Nephron progenitor cell (in vitro differentiated cells): ENCODE measurements at places on chromosomes 5 and 9.

DNA sequence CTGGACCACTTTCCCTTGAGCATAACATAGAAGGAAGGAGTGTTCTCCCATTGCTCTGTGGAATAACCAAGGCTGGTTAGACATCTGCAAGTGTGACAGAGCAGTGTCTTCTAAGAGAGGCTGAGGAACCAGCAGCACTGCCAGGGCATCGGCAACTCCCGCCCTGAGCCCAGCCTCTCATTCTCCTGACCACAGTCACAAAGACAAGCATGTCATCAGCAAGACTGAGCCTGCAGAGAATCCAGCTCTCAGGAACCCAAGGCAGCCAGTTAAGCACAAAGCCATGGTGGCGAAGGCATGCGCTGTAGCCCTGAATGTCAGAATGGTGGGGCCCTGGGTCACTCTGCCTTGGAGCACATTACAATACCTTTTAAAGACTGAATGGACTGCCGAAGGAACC, 253.9 kb downstream of the AGTPBP1 start:
- DNase-seq, result no peak

GRCh38 chr9:72193478-72193881, 44.2 kb downstream of the GDA start:
- DNase-seq, result no peak

DNA sequence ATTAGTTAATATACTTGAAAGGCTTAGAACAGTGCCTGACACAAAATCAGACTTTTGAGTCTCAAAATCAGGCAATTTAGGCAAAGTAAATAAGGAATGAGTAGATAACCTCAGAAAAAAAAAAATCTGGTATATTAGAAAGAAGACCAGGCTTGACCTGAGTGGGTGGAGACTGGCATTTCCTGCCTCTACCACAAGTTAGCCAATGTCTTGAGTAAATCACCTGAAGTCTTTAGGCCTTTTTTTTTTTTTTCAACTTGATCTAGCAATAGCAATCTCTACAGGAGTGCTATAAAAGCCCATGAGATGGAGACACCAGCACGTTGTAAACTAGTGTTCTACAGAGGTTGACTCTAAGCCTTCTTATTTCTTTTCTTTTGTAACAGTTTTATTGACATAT, 104.2 kb upstream of the RASEF start:
- no peak for DNase-seq

DNA sequence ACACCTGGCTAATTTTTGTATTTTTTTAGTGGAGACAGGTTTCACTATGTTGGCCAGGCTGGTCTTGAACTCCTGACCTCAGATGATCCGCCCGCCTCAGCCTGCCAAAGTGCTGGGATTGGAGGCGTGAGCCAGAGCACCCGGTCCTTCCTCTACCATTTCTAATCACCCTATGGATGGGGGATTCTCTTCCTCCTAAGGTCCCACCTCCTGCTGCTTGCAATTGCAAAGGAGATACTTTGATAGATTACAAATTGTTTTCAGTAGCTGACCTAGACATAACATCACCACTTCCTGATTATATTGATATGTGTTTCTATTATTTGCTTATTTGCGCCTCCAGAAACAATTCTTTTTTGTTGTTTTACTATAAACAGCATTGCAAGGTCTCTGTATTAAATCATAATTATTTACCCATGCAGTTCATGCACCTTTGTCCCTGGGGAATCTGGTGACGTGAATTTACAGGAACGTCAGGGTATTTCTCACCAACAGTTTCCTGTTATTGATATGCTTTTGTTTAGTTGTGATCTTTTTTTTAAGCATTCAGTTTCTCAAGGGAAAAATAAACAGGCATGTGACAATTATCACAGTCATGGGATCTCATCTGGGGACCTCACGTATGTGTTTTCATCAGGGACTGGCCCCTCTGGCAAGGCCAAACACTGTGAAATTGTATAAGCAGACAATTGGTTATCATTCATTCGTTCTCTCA, 43.2 kb downstream of the ESM1 start:
- no peak for DNase-seq

- DNase-seq, result no peak
These were observed 33.0 kb downstream of the IRF1 start for GRCh38 chr5:132457371-132458225.

DNA sequence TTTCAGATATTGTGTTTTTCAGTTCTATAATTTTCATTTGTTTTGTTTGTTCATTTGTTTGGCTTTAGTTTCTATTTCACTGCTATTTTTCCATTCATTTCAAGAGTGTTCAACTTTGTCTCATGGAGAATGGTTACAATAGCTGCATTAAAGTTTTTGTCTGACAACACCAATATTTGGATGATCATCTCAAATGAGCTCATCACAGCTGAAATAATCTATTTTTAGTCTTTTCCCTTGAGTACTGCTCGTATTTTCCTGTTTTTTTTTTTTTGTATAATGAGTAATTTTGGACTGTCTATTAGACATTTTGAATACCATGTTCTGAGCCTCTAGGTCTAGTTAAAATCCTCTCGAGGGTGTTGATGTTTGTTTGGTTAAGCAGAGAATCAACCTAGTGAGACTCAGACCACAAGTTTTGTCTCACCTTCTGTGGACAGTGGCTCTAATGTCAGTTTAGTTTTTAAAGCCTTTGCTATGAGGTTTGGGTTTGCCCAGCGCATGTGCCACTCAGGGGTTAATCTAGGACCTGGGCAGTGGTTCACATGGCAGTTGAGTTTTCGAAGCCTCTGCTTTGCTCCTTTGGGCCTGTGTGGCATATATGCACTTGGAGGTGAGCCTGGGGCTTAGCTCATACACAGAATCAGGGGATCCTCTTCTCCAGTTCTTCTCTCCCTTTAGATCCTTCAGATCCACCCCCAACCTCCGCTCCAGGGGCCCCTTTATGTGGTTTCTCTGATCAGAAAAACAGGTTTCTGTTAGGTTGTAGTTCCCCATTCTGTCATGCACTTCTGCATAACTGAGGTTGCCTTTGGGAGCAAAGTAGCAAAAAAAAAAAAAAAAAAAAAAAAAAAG, 79.8 kb downstream of the ARSB start:
- DNase-seq, result no peak

DNA sequence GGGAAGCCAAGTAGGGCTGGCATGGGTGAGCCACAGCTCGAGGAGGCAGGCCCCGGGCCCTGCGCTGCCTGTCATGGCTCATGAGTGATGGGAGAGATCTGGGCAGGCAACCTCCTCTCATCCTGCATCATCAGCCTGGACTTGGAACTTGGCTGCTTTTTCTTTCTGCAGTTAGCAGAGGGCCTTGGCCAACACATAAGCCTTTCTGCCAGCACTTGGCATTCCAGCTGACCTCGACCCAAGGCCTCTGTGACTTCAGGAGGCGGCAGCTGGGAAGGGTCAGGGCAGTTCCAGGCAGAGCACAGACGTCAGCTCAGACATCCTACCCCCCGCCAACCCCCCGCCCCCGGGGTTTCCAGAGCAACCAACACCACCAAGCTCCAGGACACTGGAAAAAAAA, 7.6 kb downstream of the S1PR3 start:
- DNase-seq, result no peak

- no peak for DNase-seq
These were observed 472.1 kb downstream of the DMRT2 start for GRCh38 chr9:1522219-1522767.

GRCh38 chr9:114503009-114503408, 2.3 kb downstream of the WHRN start:
- DNase-seq, result no peak

- no peak for DNase-seq
These were observed 21.2 kb upstream of the MLANA start for GRCh38 chr9:5869315-5870019.

DNA sequence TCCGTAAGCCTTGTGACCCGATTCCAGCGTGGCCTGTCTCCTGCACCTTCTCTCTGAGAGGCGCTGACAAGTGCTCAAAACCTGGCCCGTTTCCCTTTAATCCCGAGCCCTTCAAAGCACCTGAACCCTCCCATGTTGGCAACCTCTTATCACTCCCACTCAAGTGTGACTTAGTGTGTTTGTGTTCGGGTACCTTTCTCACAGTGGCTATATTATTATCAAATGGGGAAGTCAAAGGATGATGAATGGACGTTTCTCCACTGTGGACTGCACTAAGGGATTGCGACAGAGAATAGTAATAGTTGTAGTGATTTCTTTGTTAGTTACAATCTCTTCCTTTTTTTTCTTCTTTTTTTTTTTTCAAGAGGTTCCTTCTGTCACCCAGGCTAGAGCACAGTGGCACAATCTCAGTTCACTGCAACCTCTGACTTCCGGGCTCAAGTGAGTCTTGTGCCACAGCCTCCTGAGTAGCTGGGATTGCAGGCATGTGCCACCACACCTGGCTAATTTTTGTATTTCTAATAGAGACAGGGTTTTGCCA, 65.4 kb upstream of the TNFSF8 start:
- DNase-seq, result no peak

DNA sequence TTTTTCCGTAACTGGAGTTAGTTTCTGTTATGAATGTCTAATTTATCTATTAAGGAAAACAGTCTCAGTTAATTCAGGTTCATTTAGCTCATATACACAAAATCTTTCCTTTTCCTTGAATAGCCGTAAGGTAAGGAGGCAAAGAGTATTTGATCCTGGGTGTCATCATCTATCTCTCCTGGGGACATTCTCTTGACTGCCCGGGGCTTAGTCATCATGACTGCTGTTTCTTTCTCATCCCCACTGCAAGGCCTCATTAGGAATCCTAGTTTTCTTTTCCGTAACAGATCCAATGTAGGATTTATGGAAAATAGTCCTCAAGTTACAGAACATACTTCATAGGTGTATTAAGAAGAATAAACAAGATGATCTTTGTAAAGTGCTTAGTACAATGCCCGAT, 134.9 kb upstream of the CHD1 start:
- DNase-seq, result no peak

DNA sequence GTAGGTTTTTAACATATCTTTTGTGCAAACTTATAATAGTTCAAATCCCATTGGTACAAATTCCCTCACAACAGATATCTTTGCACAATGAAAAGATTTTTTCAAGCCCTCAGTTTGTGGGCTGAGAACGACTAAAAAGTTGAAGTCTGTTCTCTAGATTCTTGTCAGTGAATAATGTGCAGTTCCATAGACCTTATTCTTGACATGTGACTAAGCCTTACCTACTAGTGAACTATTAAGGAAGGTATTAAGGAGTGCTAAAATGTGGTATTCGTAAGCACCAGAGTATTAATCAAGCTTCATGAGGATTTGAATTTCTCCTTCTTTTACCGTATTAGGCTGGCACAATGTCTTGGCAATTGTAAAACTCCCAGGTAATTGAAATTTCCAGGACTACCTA, 205.6 kb upstream of the DMRTA1 start:
- DNase-seq, result no peak

DNA sequence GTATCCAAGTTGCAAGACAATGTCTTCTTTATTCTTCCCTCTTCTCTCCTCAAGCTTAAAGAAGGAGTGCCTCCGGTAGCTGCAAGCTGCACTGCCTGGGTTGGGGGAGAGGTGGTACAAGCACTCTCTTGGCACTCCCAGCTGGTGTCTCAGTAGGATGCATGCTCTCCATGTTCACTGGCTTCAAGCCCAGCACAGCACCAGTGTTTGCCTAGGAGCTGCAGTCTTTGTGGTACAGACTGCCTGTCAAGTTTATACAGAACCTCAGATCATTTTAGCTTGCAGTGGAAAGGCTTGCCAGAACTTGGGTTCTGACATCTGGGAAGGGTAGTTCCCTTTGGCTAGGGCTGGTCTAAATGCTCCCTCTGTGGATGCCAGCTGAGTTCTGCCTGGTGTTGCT, 505.6 kb downstream of the MAN2A1 start:
- DNase-seq, result no peak

DNA sequence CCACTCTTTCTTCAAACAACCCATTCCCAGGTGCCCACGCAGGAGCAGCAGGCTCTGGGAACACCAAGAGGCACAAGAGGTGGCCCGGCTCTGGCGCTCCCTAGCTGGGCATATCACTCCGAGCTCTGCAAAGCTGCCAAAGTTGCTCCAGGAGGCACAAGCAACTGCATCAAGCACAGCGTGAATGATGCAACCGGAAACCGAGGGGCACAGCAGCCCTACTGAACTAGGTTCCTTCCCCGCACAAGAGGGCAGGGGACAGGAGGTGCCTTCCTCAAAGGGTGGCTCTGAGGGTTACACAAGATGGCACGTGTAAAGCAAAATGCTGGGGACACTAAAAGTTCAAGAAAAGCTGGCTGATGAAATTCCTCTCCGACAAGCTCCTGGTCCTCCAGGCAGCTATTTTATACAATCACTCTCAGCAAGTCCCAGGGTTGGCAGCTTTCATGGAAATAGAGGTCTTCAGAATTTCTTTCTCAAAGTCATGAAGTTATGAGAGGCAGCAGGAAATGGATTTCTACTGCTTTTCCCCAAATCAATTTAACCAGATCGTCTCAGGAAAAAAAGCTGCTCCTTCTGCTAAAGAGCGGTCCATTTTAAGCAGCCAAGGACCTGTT, 22.9 kb downstream of the PSMB7 start:
- no peak for DNase-seq

DNA sequence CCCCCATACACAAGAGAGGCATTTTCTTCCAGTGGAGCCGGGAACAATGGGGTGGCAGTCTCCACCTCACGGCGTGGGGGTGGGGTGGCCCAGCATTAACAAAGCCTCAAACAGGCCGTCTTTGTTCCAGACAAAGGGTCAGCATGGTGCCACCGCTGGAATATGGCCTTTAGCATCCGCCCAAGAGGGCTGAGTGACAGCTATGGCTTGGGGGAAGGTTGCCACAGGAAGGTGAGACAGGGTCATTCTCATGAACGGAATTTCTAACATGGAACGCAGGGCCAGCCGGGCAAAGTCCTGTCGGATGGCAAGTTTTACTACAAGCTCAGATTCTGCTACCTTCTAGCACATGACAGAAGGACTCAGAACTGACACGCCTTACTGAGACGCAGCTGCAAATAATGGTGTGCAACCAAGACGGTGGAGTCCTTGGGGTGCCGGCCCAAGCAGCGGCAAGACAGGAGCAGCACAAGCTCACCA, 64.0 kb downstream of the OTULIN start:
- peak; percentile 21 for DNase-seq

- DNase-seq, result no peak
These were observed 108.9 kb downstream of the ICE1 start for GRCh38 chr5:5531371-5531770.

DNA sequence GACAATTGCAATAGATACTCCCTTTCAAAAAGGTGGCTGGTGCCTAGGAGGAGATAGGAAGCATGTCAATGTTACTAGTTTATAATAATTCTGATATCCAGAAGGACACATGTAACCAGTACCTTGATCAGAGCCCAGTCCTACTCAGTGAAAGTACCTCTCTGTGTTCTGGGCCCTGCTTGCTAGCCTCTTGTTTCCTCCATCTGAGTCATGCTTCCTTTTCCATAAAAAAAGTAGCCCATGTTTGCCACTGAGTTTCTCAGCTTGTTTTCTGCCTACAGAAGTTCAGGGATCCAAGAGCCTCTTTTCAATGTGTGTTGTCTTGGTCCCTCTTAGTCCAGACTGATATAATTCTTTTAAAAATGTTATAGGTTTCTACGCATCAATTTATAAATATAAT, 149.0 kb downstream of the SSBP2 start:
- no peak for DNase-seq

- no peak for DNase-seq
These were observed 779.4 kb upstream of the CDH6 start for GRCh38 chr5:30414078-30414477.
